ENCODE measurements at places on chromosomes 1 and 21.

DNA sequence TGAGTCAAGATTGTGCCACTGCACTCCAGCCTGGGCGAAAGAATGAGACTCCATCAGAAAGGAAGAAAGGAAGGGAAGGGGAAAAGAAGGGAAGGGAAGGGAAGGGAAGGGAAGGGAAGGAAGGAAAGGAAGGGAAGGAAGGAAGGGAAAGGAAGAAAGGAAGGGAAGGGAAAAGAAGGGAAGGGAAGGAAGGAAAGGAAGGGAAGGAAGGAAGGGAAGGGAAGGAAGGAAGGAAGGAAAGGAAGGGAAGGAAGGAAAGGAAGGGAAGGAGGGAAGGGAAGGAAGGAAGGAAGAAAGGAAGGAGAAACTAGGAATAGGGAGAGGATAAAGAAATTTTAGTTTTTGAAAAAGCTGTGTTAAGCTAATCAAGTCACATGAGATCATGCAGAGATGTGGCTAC, 33.4 kb upstream of the NID1 start:
- DNase-seq: no peak

DNA sequence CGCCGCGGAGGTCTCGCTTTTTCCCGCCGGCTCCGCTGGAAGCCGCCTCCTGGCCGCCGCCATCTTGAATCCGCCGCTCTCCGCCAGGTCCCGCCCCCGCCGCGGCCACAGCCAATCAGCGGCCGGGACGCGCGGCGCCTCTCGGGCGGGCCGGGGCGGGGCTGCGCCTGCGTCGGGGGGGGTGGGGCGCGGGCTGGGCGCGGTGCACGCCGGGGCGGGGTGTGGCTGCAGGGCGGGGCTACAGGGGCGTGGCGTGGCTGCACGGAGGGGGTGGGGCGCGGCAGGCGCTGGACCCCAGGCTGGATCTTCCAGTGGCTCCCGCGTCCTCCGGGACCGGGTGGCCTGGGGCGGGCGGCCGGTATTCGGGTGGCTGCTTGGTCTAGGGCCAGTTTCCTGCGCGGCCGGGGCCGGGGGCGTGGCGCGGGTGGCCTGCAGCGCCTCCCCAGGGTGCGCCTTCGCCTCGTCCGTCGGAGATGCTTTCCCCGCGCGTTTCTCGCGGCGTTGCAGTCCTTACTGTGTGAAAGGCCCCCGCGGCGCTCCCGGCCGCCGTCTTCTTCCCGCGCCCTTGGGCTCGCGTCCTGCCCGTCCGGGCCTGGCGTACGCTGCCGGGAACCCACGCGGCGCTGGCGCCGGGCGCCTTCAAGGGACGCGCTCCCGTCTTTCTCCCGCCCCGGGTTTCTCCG, 575 bp downstream of the PCNT start:
- DNase-seq: peak; percentile 83

DNA sequence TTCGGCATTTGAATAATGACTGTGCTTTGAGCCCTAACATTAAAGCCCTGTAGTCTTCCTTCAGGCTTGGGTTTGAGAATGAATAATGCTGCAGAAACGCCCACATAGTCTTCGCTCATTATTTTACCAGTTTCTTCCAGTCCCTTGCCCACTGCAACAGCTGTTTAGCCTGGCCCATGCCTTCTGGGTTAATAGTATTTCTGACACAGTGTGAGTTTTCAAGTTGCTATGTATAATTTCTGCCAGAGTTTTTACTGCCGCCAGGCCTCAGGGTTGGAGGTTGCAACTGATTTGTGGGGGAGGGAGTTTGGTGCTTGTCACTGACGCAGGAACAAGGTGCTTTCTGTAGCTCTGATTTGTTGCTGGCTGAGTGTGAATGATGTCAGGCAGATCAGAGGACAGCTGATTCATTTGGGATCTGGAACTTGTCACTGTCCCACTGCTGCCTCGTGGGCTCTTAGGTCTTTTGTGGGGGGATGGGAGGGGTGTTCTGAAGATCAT, 109.8 kb downstream of the MAST2 start:
- no peak for DNase-seq

DNA sequence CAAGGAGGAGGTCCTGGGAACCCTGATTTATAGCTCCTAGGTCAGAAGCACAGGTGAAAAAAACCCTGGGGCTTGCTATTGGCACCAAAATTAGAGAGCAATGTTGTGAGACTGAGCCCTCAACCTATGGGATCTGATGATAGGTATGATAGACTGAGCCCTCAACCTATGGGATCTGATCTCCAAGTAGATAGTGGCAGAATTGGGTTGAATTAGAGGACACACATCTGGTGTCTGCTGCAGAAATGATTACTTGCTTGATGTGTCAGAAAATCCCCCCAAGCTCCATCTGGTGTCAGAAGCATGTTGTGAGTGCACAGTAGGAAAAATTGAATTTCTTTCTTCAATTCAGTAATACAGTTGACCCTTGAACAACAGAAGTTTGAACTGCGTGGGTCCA, 62.4 kb downstream of the MAP3K21 start:
- DNase-seq: no peak

DNA sequence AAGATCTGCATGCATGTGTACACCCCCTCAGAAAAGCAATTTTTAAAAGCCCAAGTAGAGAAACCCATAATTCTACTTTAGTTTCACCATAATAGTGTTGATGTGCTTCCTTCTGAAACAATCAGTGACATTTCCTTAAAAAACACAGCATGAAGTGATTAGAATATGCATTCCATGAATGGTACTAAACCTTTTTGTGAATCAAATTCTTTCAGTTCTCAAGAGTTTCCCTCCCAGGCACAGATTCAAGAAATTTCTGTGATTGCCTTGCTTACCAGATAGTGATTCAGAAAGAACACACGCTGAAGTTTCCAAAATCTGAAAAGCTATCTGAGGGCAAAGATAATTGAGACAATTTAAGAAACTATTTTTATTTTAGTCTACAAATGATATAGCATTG, 136.4 kb upstream of the ADGRL2 start:
- DNase-seq: no peak

Measured in stimulated activated CD8-positive, alpha-beta memory T cell treated with anti-CD3 and anti-CD28 coated beads, Interleukin-2, amount 100 ng/mL, for 1 hour (primary cell).